ENCODE measurements at places on chromosomes 4 and X. TPM values are rescaled to one million over a fixed set of nuclear protein-coding genes. Genes with fewer than 3 reads are reported as not detected.

Gene CT55
- not detected for total RNA-seq

Gene NUDT11
- not detected for total RNA-seq

Gene EOLA1
- 27.4 TPM for total RNA-seq

GRCh38 chr4:188168726-188169373 lies 29.6 kb downstream of the TRIML1 start:
- DNase-seq: no peak

GRCh38 chrX:70386235-70386634 lies 36.9 kb upstream of the GDPD2 start:
- no peak for DNase-seq

Gene CETN2
- 22.3 TPM for total RNA-seq

GRCh38 chr4:153809916-153810810 lies 21.3 kb upstream of the SFRP2 start:
- no peak for DNase-seq

Gene SPRY1
- 50.9 TPM for total RNA-seq

Gene FHIP1A
- total RNA-seq: 19.5 TPM

GRCh38 chrX:79138658-79139241 lies 5.7 kb upstream of the GPR174 start:
- no peak for DNase-seq

Gene FAM149A
- 5.8 TPM for total RNA-seq

GRCh38 chr4:177728361-177729152 lies 286.3 kb upstream of the AGA start:
- DNase-seq: no peak

DNA sequence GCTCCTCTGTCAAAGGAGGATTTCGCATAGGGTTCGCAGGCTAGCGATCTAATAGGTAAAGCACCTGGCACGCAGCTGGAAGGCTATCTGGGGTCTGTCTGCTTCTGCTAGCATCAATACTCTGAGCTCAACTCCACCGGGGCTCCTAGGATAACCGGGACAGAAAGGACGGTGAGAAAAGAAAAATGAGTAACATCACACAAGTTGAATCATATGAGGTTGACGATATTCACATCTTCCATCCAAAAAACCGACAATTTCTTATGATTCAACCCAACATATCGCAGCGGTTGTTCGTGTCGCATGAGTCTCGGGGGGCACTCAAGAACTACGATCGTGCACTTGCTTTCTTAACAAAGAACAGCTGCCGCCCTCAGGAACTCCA lies 1.8 kb downstream of the PROM1 start:
- DNase-seq: no peak

DNA sequence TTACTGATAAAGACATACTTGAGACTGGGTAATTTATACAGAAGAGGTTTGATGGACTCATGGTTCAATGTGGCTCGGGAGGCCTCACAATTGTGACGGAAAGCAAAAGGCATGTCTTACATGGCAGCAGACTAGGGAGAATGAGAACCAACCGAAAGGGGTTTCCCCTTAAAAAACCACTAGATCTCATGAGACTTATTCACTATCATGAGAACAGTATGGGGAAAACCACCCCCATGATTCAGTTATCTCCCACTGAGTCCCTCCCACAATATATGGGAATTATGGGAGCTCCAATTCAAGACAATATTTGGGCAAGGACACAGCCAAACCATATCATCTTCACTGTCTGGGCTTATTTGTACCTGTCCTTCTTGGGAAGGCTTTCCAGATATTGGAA lies 22.8 kb upstream of the MUC7 start:
- no peak for DNase-seq

GRCh38 chr4:140928880-140929279 lies 172.7 kb upstream of the TBC1D9 start:
- DNase-seq: no peak

- no peak for DNase-seq
These were observed 497.1 kb upstream of the TENM3 start for GRCh38 chr4:181745933-181746625.

Gene NPNT
- total RNA-seq: 11.1 TPM

Gene XG
- 2.6 TPM for total RNA-seq

DNA sequence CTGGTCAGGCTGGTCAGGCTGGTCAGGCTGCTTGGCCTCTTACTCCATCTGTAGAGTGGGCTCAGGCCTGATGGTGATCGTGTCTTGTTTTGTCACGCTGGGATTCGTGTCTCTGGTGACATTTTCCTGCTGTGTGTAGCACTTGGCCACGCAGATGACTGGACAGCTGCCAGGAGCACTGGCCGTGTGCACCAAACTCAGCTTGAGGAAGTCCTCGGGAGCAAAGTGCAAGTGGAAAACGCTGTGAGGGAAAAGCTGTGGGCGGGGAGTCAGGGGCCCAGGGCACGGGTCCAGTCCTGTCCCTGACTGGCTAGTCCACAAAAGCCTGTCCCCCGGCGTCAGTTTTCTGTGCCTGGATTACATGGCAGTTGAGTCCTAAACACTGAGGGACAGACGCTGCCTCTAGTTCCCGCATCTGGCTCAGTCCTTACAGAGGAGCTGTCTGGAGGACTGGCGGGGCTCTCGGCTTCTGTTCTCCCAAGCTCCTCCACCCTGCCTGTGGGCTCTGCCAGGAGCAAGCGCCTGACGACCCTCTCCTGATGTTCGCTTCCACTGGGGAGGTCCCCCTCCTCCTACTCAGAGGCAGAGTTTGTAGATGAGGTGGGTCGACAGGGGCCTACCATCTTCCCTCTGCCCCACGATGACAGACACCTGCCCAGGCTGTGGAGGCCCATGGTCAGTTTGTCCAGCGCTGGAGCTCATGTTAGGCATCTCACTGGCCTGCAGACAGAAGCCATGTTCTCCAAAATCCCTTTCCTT lies 35.9 kb upstream of the GRPEL1 start:
- no peak for DNase-seq

DNA sequence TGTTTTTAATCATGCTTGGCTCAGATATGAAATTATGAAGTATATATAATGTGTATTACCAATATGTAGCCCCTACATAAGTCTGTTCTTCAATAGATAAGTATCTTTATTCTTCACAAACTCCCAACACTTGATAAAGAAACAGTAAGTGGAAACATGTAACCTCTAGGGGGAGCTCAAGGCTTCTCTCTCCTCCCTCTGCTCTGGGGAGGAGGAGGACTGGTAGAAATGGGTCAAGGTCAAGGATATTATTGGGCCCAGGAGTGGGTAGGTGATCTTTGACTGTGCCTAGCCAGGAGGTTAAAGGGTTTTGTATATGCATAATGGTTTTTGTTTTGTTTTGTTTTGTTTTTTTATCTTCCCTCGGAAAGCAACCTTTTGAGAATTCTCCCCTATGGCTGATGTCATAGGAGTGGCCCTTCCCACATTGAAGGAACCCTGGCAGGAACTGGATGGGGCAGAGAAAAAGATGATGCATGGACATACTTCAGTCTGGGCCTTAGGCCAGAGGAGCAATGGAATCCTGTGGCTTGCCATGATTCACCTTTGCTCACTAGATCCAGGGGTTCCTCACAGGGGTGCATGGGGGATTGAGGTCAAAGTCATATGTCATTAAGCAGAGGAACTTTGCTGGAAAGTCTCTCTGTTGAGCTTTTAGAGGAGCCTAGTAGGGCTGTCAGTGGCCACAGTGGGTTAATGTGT lies 460.3 kb downstream of the MID1IP1 start:
- no peak for DNase-seq

DNA sequence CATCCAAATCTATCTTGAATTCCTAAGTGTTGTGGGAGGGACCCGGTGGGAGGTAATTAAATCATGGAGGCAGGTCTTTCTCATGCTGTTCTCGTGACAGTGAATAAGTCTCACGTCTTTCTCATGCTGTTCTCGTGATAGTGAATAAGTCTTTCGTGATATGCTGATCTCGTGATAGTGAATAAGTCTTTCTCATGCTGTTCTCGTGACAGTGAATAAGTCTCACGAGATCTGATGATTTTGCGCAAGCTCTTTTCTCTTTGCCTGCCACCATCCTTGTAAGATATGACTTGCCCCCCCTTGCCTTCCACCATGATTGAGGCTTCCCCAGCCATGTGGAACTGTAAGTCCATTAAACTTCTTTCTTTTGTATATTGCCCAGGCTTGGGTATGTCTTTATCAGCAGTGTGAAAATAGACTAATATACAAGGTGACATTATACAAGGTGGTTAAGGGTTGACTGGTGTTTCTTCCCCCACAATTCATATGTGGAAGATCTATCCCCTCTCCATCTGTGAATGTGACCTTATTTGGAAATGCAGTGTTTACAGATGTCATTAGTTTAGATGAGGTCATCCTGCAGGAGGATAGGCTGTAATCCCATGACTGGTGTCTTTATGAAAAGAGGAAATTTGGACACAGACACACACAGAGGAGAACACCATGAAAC lies 27.6 kb downstream of the ARSD start:
- no peak for DNase-seq

Gene PPARGC1A
- 99.6 TPM for total RNA-seq

DNA sequence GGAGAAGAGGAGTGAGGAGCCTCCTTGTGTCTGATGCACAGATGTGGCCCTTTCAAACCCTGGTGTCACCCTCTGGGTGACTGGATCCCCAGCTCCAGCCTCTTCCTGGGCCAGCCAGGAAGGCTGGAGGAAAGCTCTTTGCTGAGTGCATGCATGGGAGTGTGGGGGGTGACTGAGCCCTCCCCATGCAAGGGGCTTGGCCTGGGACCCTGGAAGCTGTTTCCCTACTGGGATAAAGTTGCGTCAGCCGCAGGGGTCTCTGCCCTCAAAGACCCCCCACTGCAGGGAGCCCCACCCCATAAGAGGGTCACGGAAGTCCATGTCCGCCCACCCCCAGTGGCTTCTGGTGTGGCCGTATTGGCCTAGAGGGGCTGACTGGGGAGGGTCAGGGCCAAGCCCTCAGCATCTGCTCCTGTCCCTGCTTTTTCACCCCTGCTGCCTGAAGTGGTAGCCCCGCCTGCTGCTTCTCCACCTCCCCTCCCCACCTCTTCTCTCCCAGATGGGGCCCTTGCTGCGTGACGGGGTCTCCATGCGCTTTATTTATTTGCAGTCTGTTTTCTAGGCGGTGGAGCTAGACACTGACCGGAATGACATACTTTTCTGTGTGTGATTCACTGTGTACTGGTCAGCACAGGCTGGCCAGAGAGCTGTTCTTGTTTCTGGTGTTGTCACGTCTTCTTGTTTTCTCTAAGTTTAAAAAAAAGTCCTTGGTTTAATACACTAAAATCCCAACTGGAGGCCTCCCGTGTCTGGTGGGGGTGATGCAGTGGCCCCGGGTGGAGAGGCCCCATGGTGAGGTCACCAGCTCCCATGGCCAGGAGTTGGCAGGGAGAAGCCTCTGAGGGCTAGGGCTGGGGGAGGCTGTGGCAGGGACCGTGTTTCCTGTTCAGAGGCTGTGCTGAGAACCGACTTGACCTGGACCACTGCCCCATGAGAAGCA lies 3.6 kb downstream of the SMIM10L2A start:
- DNase-seq: no peak

Gene SPANXN3
- not detected for total RNA-seq

DNA sequence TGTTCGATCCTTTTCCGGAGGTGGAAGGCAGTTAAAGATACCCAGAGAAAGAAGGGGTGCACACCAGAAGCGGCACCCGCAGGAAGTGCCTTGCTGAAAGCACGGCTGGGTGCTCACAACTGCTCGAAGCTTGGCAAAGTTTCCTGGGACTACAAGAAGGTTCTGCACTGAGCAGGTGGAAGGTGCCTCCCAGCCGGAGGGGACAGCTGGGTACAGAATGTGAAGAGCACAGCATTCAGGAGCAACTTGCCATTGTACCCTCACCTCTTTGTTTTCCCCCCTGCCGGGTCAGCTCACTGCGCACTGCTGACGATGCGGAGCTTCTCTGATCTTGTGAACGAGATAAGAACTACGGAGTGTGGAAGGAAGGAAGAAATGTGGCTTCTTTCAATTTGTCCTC lies 289.2 kb downstream of the FBXW7 start:
- DNase-seq: no peak

- DNase-seq: no peak
These were observed 76.7 kb downstream of the CPEB2 start for GRCh38 chr4:15078682-15079642.

DNA sequence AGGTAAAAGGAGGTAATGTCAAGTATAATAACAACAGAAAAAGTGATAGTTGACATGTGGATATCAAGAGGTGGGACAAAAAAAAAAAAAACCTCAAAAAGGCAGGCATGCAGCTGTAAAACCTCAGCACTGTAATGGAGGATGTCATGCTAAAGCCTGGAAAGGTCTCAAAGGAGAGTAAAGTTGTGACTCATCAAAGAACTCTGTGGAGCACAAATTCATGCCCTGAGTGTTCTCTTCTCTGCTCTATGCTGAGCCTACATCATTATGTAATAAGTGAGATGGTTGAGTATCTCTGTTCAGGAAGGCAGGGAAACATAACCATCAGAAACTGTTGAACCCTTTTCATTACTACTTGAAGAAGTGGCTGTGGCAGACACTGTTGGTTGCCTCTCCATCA lies 597.8 kb downstream of the BCOR start:
- no peak for DNase-seq

GRCh38 chr4:27595571-27596360 lies 735.1 kb downstream of the STIM2 start:
- DNase-seq: no peak

GRCh38 chr4:147578051-147578476 lies 39.1 kb upstream of the TMEM184C start:
- no peak for DNase-seq

DNA sequence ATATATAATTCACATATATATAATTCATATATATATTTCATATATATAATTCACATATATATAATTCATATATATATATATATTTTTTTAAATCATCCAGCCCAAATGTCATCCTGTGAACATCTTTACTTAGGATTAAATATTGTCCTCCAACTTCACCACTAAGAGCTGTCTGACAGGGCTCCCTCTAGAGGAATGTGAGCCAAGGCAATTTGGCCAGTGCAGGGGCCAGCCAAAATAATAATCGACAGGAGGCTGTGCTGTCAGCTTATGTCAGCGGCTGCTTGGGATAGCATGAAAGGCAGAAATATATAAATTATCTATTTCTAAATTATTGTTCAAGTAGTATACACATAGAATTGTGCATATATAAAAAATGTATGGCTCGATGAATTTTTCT lies 29.5 kb downstream of the EGFL6 start:
- no peak for DNase-seq

DNA sequence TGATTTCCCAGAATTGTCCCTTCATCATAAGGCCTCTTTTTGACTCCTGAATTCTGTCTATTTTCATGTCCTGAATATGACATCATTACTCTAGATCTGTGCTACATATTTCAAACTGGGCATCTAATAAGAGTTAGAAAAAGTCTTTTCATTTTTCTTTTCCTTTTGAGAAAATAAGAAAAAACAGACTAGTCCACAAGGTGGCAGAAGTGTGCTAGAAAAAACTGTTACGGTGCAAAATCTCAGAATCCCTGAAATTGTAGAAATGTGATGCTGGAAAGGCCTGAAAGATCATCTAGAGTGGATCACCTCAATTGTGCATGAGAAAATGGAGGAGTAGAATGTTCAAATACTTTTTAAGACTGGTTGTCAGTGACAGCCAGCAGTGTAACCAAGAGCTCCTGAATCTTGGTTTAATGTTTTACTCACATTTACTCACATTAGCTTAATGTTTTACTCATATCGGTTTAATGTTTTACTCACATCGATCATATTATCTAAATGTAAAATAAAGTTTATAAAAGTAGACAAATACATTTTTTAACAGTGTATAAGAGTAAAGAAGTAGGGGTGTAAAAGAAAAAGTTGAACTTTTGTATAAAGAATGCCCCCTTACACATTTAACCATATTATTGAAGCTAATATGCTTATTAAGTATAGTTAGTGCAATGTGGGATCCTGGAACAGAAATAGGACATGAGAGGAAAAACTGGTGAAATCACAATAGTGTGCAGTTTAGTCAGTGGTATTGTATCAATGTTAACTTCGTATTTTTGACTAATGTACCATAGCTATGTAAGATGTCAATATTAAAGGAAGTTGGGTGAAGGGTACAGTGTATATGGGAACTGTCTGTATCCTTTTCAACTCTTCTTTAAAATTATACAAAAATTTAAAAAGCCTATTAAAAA lies 15.2 kb downstream of the ASB11 start:
- no peak for DNase-seq
